Right ventricle myocardium inferior (tissue), 1 donor: ENCODE measurements at places on chromosomes 16 and 17.

- DNase-seq, result no peak
These were observed 44.6 kb downstream of the CMTM4 start for GRCh38 chr16:66651965-66652364.

DNA sequence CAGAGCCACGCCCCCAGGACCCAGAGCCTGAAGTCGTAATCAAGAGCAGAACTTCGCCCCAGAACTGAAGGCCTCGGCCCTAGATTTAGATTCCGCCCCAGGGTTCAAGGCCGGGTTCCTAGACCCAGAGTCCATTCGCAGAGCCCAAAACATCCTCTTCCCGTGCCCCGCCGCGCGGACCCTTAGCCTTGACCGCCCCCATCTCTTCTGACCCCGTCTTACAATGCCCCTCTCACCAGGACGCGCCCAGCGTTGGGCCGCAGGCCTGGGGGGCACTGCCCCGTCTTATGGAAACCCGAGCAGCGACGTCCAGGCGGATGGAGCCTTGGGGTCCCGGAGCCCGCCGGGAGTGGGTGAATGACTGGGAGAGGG is 5.0 kb downstream of the CD19 start:
- no peak for DNase-seq

DNA sequence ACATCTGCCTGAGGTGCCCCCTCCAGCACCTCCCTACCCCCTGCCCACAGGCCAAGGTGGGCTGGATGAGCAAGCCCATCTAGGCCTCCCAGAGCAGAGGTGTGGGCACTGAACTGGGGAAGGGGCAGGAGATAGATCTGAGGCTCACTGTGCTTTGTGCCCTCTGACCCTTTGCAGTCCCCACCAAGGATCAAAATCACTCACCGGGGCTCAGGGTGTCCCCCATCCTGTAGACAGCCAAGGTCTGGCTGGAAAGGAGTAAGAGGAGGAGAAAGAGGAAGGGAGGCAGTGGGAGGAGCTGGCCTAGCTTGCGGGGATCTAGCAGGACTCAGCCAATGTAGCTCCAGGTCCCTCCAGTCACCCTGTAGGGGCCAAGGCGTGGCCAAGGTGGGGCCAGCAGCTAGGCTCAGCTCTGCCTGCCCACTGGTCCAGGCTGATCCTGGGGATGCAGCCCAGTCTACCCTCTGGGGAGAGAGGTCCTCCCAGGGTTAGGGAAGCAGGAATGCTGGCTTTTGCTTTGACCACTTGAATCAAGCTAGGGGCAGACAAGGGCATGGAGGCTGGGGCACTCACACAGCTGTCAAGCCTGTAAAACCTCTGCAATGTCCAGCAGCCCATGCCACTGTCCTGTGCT is 1.8 kb downstream of the SLC12A4 start:
- no peak for DNase-seq

GRCh38 chr16:87101903-87102302 is 215.3 kb downstream of the C16orf95 start:
- DNase-seq, result no peak

- no peak for DNase-seq
These were observed 571 bp upstream of the CCP110 start for GRCh38 chr16:19523184-19523558.

DNA sequence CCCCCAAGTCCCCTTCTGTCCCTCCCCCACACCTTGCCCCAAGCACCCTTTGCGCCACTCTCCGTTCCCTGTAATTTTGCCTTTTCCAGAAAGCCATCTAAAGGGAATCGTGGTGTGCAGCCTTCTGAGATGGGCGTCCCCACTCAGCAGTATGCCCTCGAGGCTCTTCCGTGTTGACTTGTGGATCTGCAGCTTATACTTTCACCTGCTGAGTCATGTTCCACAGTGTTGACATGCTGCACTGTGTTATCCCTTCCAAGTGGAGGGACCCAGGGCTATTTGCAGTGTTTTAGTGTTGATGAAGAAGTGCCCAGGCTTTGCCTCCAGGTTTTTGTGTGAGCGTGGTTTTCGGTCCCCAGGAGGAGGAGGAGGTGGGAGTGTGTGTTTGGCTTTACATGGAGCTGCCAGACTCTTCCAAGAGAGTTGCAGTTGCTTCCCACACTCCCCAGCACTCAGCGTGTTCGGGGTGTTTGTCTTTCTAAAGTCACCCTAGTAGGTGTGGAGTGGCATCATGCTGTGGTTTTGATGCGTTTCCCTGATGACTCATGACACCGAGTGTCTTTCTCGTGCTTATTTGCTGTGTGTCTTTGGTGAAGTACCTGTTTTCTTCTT is 32.1 kb upstream of the JPT2 start:
- DNase-seq, result no peak

GRCh38 chr16:69073181-69073702 is 32.2 kb upstream of the HAS3 start:
- DNase-seq, result no peak

GRCh38 chr16:79391395-79391794 is 209.1 kb downstream of the MAF start:
- DNase-seq, result no peak

DNA sequence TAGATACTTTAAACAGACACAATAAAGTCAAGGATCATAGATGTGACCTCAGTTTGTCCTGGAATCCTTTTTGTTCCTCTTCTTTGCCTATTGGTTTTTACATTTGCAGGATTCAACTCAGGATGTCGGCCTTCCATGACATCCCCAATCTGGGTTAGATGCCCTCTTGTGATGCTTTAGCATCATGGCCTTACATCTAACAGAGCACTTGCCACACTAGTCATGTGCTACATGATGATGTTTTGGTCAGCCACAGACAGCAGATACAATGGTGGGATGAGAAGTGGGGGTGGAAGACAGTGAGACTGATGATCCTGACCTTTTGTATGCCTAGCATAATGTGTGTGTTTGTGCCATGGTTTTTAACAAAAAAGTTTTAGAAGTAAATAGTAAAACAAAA is 1.8 kb upstream of the SYNRG start:
- no peak for DNase-seq

DNA sequence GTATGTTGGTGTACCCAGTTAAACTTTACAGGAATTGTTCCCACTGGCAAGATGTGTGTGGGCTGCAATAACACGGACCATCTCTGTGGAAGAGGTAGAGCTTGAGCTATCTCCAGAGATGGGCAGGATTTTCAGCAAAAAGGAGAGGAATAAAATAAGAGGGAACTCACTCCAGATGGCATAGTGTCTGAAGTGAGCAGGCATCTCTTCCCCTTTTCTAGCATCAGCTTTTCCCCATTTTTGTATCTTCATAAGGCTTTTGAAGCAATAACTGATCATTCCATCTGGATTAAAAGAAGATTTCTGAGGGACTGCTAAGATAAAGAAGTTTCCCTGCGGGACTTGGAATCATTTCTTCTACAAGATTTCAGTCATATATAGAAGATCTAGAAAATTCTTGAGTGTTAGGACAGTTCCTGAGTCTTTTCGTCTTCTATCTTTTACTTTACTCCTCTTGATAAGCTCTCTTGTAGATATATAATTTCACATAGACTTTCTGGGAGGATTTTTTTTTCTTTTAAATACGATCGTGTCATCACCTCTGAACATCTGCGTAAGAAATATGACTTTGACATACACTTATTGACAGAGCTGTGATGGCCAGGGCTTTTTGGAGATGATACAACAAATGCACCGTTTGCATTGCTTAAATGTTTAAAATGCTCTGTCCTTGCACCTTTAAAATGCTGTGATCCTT is 2.1 kb downstream of the CPD start:
- no peak for DNase-seq

- DNase-seq, result peak; percentile 94
These were observed at the start of gene PGS1 for GRCh38 chr17:78378225-78379130. TSS of gene PGS1 (plus strand) at chr17:78378649. CDS start at chr17:78378666, 17 bp downstream.

DNA sequence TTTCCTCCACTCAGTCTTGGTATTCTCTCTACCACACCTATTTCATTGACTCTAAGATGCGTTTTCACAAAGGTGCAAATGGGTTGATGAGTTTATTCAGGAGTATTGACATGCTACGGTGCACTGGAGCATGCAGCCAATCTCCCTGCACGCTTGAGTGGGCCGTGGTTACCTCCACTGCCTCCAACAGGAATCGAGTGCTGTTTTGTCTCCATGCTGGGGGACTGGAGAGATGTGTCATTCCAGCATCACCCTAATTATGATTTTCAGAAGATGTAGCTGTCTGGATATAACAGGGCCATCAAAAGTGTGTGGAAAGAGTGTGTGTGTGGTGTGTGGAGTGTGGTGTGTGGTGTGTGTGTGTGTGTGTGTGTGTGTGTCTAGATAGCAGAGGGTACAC is 351.6 kb upstream of the ZFHX3 start:
- no peak for DNase-seq

DNA sequence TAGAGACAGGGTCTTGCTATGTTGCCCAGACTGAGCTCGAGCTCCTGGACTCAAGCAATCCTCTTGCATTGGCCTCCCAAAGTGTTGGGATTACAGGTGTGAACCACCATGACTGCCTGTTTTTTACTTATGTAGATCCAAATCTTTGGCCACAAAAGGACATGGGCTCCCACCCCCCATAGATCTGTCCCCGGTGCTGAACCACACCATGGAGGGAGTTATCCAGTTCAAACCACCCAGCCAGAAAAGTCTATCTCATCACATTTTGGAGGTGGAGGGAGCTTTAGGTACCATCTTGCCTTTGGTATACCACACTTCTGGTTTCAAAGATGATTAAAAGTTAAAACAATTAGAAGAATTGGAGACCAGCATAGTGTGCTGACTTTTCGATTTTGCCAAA is 26.2 kb downstream of the SHISA9 start:
- no peak for DNase-seq

- no peak for DNase-seq
These were observed 12.7 kb downstream of the MAPT start for GRCh38 chr17:45906927-45907622.

- no peak for DNase-seq
These were observed 10.2 kb downstream of the TAX1BP3 start for GRCh38 chr17:3657874-3658783.

DNA sequence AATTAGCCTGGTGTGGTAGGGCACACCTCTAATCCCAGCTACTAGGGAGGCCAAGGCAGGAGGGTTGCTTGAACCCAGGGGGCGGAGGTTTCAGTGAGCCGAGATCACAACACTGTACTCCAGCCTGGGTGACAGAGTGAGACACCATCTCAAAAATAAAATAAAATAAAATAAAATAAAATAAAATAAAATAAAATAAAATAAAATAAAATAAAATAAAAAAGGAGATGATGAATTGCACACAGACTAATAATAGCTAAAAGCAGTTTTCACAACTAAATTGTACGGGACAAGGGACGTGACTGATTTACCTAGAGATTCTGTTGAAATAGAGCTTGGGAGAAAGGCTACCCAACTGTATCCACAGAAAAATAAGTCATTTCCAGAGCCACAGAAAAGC is 1471.3 kb downstream of the CDH11 start:
- no peak for DNase-seq

DNA sequence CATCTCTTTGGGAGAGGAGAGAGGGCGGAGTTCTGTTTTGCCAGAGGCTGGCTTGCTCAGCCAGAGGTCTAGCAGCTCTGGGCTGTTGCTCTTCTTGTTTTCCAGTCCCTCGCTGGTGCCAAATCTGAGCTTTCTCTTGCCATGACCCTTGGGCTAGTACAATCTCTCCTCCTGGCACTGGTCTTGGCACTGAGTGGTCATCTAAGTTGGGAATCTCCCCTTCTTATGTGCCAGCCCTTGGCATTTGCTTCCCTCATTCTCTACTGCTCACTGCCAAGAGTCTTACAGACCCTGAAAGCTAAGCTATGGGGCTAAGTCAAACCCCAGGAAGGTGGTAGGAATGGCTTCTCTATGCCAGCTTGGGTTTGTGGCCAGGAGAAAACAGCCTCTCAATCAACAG is 148.6 kb downstream of the SHISA6 start:
- DNase-seq, result no peak

DNA sequence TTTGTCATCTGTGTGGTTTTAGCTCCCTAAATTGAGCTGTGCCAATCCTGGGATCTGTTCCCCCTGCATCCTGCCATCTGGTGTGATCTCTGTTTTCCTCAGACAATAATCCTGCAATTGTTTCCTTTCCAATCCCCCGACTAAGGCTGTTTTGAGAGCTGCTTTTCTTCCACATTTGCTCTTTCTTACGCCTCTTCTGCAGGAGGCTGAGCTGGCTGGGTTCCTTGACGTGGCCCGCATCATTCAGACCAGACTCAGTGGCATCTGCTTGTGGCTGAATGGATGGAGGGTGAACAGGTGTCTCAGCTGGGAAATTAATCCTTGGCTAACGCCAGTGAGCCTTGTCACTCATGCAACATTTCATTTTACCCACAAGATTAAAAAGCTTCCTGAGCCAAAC is 9.8 kb upstream of the MED9 start:
- DNase-seq, result no peak

DNA sequence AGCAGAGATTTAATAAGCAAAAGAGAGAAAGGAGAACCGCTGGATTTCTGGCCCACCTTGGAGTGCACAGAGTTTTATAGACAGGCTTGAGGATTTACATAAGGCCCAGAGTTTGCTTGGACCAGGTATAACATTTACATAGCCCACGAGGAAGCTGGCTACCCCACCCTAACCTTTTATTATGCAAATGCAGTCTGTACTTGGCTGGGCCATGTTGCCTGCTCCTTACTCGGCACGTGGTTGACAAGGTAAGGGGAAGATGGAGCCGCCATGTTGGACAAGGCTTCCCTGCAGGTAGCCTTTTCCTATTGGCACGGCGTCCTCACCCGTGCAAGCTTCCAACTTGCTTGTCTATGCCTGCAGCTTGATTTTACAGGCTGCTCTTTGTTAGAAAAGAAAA is 35.2 kb upstream of the HS3ST3A1 start:
- DNase-seq, result no peak

- DNase-seq, result no peak
These were observed 33.9 kb upstream of the MEAK7 start for GRCh38 chr16:84538222-84538840.

DNA sequence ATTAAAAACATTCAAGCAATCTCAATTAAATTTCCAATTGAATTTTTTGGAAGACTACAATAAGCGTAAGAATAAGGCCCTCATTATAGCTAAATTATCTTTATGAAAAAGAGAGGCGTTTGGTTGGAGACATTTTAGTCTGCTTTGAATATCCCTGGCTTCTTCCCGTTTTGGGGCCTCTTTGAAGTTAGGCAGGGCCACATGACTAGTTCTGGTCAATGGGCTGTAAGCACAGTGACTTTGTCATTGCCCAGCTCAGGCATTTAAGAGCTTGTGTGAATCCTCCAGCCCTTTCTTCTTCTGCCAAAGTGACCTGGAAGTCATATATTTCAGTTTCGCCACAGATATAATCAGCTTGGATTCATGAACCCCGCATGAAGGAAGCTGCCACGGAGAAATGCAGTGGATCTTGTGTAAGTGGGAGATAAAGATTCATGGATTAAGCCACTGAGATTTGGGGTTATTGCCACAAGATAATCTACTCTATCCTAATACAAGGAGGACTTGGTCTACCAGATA is 21.7 kb upstream of the UBTF start:
- DNase-seq, result no peak
